Panc1 (cell line): ENCODE measurements at places on chromosomes 11 and 22. TPM values are rescaled to one million over a fixed set of nuclear protein-coding genes. Genes with fewer than 3 reads are reported as not detected.

GRCh38 chr22:44822534-44822933 lies 70.2 kb downstream of the ARHGAP8 start:
- no peak for DNase-seq

- no peak for DNase-seq
Measured at GRCh38 chr22:46971099-46971763, 208.8 kb downstream of the TBC1D22A start.

GRCh38 chr11:10303558-10304363 lies 1.1 kb upstream of the ADM start:
- DNase-seq = no peak

Gene CD3D
- 0.39 TPM for total RNA-seq

DNA sequence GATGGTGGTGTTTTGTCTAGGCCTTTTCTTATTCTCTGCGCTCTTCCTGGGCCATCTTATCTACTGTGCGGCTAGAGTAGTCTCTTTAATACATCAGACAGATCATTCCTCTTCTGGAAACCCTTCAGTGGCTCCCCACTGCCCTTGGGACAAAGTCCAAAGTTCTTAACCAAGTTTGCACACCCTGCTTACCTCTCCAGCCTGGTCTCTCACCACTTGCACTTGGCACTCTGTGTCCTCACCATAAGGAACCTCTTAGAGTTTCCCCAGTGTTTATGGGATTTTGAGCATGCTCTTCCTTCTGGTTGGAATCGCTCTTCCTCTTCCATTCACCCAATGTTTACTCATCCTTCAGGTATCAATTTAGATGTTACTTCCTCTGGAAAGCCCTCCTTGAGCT lies 5.2 kb upstream of the SPTBN2 start:
- DNase-seq = no peak

DNA sequence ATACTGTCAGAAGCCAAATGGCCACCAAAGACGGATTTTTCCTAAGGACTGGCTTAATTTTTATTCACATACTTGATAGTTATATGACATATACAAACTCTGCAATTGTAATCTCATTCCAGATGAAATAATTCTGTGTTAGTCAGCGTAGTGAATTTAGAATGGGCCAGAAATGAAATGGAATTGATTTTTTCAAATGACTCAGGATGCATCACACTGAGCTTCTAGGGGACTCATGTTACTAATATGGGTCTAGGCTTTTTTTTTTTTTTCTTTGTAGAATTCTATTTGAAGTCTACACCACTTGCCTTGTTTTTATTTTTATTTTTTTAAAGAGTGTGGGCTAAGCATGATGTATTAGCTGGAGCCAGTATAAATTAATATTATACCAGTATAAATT lies 62.7 kb downstream of the SPECC1L start:
- DNase-seq = no peak
